Activated T-cell treated with anti-CD3 and anti-CD28 coated beads for 24 hours (primary cell): ENCODE measurements at places on chromosomes 1 and 21.

DNA sequence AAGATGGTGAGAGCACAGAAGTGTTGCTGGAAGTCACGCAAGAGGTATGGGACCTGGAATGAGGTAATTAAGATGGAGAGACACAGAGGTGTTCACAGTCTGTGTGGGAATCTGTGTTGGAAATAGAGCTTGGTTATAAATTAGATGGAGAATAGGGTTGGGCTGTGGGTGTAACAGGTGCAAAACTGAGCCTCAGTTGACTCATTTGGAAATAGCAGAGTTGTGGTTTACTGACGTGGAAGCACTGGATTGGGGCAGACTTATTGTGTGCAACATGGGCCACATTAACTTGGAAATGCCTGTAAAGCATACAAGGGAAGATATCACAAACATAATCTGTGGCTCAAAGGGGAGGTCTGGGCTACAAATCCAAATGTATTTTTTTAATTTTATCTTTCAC is 13.0 kb downstream of the CAMSAP2 start:
- DNase-seq = no peak

- DNase-seq = no peak
Measured at GRCh38 chr1:145730467-145730866, 11.2 kb downstream of the CD160 start.

GRCh38 chr1:229381234-229381633 is 38.4 kb upstream of the CCSAP start:
- DNase-seq = no peak

- no peak for DNase-seq
Measured at GRCh38 chr1:236638945-236639344, 34.6 kb upstream of the HEATR1 start.

DNA sequence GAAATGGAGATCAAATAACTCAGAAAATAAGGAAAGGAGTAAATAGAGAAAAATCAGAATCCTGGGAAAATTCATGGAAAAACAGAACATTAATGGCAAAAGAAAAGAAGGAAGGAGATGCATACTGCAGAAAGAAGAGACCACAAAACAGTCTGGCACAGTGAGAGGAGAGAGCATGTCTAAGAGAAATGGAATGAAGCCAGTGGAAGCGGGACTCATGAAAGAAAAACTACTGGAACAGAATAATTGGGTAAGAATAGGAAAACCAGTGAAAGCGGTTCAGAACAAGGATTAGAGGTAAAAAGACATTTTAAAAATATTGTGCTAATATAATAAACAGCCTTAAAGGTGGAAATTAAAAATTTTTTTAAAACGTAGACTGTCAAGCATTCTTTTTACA is 93.6 kb upstream of the GREM2 start:
- DNase-seq = no peak

DNA sequence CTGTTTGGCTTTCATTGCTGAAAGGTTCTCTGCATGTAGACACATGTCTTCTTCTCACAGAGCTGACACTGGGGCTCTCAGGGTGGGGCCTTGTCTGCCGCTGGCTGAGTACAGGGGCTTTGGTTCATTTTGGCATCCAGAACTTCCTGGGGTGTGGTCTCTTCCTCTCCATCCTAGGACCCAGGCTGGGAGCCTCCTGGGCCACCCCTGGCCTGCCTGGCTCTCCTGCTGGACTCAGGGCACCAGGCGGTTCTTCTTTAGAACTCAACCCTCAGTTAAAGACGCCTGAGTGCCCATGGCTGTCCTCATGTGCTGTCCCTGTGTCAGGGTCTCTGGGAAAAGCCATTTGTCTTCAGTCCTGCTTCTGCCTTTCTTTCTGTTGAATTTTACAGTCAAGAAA is 5.5 kb upstream of the KRTAP10-5 start:
- DNase-seq = no peak

- DNase-seq = no peak
Measured at GRCh38 chr1:210597555-210598134, 268.9 kb downstream of the HHAT start.

DNA sequence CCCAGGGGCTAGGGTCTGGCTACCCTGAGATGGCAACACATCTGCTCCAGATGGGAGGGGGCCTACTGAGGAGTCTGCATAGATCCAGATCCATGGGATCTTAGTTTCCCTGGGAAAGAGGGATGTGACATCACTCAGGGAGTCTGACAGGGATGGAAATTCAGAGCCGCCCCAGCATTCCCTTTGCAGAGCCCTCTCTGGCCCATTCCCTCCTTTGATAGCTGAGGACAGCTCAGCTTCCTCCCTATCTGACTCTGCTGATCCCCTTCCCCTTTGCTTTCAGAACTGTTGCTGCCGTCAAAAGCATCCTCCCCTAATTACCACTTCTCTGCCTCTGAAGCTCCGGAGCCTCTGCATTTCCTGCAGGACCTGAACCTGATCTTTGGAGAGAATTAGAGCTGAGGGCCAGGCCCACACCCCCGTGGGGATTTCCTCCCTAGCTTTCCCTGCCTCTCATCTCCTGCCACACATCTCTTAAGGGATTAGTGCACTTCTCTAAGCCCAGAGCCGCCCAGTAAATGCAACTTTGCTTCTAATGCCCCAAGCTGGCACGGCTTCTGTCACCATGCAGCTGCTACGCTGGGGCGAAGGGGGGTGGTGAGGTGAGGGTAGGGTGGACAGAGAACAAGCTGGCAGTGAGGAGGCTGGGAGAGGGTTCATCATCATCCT is 9.5 kb upstream of the ASCL5 start:
- DNase-seq = no peak

- no peak for DNase-seq
Measured at GRCh38 chr1:53244141-53244540, 5.8 kb upstream of the MAGOH start.

GRCh38 chr1:198678901-198679329 is 40.1 kb downstream of the PTPRC start:
- no peak for DNase-seq

DNA sequence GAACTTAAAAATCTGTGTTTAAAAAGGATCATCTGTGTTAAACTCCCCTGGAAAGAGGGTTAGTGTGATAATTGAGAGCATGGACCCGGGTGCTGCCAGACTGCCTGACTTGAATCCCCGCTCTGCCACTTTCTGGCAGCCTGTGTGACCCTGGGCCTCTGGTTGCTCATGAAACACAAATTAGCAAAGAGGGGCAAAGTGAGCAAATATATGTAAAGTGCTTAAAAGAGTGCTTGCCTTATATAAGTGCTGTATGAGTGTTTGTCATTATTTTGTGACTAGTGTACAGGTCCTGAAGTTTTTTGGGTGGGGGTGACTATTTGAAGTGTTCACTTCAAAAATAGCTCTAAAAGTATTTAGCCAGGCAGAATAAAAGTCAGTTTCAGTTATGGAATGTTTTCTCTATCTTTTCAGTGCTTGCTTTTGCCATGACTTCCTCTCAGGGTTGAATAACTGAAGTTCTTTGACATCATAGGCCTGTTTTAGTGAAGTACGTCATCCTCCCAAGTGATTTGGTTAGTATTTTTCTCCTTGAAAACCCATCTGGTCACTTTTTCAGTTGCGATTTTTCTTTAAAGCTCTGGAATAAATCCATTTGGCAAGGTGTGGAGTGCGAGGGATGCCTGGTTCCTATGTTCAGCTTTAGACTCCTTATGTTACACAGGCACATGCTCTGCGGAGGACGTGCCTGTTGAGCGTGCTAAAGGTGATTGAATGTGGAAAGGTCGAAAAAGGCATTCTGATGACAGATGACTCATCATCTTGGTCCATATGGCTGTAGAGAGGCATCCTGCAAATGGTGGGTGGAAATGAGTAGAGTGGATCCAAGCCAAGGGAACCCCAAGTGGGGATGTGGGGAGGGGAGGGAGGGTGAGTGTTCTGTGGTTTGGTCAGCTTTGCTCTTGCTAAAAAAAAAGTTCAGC is 47.8 kb downstream of the AK4 start:
- DNase-seq = no peak

GRCh38 chr1:40341491-40342380 is 24.6 kb upstream of the COL9A2 start:
- no peak for DNase-seq

- no peak for DNase-seq
Measured at GRCh38 chr1:224333309-224333926, 3.4 kb upstream of the NVL start.

- no peak for DNase-seq
Measured at GRCh38 chr1:12528021-12528852, 89.8 kb downstream of the DHRS3 start.

DNA sequence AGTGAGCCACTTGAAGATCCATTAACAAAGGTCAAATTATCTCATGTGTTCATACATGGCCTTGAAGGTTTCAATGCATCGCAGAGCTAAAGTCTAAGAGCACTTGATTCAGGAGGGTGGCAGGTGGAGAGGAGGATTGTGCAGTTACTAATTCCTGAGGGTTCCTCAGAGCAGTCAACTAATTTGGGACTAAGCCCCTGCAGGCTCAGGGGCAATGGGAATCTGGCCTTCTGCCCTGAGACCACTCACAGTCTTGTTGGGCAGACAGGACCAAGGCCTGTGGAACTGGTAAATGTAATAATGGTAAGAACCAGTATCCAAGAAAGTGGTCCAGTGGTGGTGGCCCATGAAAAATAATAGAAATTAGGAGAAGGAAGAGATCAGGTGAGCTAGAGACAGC is 127.4 kb upstream of the HMGB4 start:
- DNase-seq = no peak

DNA sequence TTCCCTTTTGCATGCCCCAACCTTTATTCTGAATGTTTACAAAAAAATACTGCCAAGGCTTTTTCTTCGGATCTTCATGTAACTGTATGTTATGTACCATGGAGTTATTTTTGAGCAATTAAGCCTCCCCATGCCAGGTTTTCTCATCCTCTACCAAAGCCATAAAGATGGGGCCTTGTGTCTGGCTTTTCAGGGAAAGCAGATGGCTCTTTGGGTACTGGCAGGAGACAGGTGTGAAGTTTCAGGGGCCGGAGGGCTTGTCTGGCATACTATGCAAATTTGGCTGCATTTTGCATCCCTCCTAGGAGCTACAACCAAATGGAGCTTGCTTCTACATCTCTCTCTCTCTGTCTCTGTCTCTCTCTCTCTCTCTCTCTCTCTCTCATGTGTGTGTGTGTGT is 28.1 kb upstream of the PLXNA2 start:
- no peak for DNase-seq

- DNase-seq = no peak
Measured at GRCh38 chr1:26078286-26079177, 11.1 kb upstream of the TRIM63 start.

DNA sequence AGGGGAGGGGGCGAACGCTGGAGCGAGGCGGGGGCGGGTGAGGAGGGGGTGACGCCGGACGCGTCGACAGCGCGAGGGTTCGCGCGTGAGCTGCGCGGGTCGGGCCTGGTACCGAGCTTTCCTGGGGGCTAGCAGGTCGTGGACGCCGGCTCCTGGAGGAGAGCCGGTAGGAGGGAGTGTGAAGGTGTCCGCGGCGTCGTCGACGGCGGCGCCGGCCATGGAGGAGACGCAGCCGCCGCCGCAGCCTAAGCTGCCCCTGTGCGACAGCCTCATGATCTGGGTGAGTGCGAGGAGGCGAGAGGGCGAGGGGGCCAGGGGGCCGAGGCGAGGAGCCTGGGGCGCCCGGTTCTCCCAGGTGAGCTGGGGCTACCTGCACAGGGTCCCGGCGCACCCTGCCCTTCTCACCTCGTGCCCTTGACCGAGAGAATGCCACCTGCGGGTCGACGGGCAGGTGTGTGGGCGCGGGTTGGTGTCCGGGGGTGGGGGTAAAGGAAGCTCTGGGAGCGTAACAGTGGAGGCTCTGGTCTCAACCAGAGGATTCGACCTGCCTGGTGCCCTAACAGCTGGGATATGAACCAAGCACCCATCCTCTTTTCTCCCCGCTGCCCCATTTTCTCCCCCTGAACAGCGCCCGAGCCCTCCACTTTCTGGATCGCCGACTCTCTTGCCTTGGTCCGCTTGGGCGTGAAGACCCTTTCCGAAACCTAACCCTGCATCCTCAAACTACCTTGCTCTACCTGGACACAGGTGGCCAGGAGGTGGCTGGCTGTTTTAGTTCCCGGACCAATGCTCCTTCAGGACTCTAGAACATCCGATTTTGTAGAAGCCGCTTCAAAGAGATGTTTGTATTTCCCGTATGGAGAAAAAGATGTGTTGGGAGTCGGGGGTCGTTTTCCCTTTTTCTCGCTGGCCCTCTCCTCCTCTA is at the start of gene HOOK1:
Gene HOOK1, plus strand, starts transcription at position 49 of the 925 bp plus-strand sequence. Its CDS starts 169 bp downstream, at position 218.
- peak; percentile 2 for DNase-seq

DNA sequence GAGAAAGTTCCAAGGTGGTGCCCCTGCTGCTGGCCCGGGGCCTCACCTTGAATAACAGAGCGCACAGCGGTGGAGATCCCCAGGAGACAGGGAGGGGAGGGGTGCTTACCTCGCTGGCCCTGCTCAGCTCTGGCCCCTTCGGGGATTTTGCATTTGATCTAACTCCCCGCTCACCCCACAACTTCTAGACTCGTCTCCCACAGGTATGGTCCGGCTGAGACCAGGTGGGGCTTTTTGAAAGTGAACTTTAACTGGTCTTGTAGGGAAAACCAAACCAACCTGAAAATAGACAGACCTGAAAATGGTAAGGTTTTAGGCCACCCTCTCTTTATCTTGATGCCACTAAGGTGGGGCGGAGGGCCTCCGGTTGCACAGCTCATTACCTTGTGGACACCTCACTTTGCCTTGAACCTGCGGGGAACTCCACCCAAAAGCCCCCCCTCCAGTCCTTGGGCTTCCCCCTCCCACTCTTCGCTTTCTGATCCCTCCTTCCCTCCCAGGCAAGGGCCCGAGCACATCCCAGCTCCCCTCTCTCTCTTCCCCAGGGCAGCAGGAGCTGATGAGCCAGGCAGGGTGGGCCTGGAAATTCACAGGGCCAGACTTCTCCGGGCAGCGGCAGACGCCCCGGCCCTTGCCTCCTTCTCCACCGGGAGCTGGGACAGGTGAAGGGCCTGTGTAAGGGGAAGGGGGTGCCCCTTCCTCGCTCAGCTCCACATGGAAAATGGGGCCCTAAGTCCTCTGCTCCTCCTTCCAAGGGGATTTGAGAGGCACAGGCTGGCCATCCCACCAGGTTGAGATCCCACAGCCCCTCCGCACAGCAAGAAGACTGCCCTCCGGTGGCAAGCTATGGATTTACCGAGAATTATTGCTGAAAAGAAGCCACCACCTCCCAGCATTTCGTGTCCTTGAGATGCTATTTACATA is 16.1 kb downstream of the TNFRSF8 start:
- peak; percentile 45 for DNase-seq

GRCh38 chr1:15934211-15935055 is 41.5 kb downstream of the ZBTB17 start:
- no peak for DNase-seq

GRCh38 chr1:83761167-83762038 is 237.5 kb downstream of the TTLL7 start:
- no peak for DNase-seq

- no peak for DNase-seq
Measured at GRCh38 chr1:240285540-240285939, 193.9 kb downstream of the FMN2 start.

- DNase-seq = peak; percentile 65
Measured at GRCh38 chr1:31944205-31945089, 6.3 kb upstream of the PTP4A2 start.

DNA sequence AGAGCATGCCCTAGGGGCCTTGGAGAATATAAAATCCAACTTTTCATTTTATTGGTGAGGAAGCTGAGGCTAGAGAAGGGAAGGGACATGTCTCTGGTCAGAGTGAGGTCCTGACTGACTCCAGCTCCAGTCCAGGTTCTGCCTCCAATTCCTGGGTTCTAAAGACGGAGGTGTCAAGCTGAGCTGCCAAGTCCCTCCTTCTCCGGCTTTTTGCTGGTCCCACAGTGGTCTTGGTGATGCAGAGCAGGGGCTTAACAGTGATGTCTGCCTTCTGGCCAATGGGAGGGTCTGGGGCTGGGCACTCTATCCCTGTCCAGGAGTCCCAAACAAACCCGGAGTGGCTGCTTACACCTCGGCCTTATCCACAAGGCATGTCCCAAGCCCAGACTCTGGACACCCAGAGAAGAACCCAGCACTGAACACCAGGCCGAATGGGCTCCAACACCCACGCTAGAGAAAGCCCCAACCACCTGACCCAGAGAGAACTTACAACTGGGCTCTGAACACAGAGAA is 104.8 kb downstream of the EBNA1BP2 start:
- no peak for DNase-seq
